ENCODE measurements at places on chromosomes 2 and 18.

DNA sequence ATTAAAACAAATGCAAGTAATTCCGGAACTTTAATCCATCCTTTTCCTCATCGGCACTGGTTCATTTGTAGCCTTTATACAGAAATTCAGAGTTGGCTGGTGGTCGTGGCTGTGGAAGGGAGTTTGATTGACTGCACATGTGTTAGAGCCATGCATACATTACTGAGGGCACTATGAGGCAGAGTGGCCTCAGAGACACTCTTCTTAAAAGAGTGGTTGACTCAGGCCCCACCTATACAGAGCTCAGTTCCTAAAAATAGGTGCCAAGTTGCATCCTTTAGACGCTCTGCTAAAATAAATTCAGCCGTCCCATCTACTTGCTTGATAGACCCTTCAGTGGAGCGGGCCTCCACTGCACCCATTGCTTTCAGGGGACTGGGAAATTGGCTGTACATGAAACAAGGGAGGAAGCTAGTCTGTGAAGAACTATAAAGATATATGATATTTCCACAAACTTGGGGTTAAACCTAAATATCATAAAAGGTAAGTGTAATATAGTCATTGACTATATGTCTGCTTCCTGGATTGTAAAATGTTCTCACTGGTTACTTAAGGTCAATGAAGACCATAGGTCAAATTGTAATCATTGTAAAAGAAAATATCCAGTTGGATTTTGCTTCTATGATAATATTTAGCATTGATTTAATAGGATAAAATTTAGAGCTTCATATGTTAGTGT lies 298.9 kb downstream of the XIRP2 start:
- no peak for DNase-seq

DNA sequence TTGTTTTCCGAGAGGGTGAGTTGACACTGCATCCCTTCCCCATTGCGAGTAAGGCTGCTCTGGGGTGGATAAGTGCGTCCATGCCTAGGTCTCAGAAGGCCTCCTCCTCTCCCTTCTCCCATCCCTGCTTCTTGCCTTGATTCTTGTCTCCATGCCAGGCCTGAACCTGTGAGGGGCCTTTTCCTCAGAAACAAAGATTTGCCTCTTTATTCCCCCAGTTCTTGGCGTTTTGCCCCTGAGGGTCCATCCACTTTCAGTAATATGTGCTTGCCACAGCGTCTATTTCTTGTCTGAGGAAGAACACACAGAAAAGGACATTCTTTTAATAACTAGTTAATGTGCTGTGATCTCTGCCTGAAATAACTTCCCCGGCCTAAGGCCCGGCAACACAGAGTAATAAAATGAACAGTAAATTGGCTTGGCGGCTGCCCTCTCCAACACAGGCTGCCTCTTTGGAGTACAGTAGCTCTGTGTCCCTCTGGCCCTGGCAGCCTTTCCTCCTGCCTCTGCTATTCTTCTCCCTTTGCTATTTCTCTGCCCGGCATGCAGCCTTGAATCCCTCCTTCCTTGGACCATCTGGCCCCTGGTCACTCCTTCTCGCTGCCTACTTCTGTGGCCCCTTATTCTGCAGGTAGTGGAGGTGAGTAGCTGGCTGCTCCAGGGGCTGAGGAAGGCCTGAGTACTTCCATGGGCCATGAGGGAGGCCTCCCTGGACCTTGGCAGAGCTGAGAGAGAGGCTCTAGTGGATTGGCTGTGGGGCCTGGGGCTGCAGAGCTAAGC lies 4.4 kb downstream of the EHD3 start:
- no peak for DNase-seq

- DNase-seq: no peak
Measured at GRCh38 chr2:237290261-237290660, 123.7 kb downstream of the COL6A3 start.

GRCh38 chr2:7838669-7839068 lies 843.2 kb upstream of the ID2 start:
- no peak for DNase-seq

GRCh38 chr18:24515721-24516120 lies 55.3 kb downstream of the HRH4 start:
- no peak for DNase-seq

DNA sequence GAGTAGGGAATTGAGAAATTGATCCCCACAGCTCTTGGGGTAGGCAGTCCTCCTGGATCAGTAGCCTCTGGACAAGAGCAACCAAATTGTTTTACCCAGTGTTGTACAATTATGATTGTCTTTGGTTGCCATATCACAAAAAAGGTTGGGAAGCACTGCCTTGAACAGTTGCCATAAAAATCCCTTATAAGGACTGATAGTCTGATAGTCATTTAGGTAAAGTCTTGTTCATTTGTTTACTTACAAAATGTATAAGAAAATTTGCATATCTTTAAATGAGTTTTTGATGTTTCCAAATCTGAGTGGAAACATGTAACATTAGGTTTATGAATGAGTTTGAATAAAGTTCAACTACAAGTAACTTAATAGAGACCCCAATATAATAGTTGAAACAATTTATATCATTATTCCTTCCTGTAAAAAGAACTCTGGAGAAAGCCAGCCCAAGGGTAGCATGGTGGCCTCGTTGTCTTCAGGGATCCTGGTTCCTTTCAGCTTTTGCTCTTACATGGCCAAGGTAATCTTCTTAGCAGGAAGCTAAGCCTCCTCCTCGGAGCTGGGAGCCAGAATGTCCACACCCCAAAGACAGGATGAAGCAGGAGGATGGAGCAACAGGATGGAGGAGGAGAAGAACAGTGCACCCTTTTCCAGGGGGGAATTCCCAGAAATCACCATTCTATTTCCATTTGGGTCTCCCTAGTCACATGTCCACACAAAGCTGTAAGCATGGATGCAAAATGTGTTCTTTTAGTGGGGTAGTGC lies 35.7 kb upstream of the NEMP2 start:
- no peak for DNase-seq

- DNase-seq: no peak
Measured at GRCh38 chr2:45132551-45132950, 123.3 kb upstream of the SIX2 start.

All from CD4-positive, alpha-beta T cell treated with Interleukin-6 at 100 ng/mL for 8 hours (primary cell).